Sigmoid colon (tissue), 7 donors: ENCODE measurements at places on chromosomes 7 and 10. TPM values are rescaled to one million over a fixed set of nuclear protein-coding genes. Genes with fewer than 3 reads are reported as not detected.

Gene IFIT2
- total RNA-seq: 2.8 TPM

Gene PDE6C
- not detected for total RNA-seq

Gene OGDH
- 65.5 TPM for total RNA-seq

Gene LRRTM3
- total RNA-seq: not detected

Gene TEX36
- not detected for total RNA-seq

Gene ACBD5
- 21.9 TPM for total RNA-seq

Gene CD36
- 35.6 TPM for total RNA-seq

Gene CUTC
- 29.4 TPM for total RNA-seq

Gene CALN1
- total RNA-seq: not detected

Gene GRID1
- 4.7 TPM for total RNA-seq

Gene AKR1C2
- 3.5 TPM for total RNA-seq

Gene H2BK1
- total RNA-seq: not detected

Gene OR13A1
- 0.16 TPM for total RNA-seq

Gene ACTR3C
- total RNA-seq: 2.9 TPM

Gene ADIRF
- 81.8 TPM for total RNA-seq

Gene GPNMB
- total RNA-seq: 68.8 TPM

Gene IRF5
- 9.7 TPM for total RNA-seq

Gene GPR26
- not detected for total RNA-seq

Gene BAIAP2L1
- 0.66 TPM for total RNA-seq

Gene UNC5B
- total RNA-seq: 1.8 TPM

Gene TMEM196
- 1.4 TPM for total RNA-seq

Gene RASA4B
- 8.6 TPM for total RNA-seq

Gene IGF2BP3
- total RNA-seq: under 0.01 TPM

Gene GIMAP7
- 15.1 TPM for total RNA-seq

Gene NUTM2E
- not detected for total RNA-seq

Gene MSS51
- total RNA-seq: 2.5 TPM

Gene PPP3CB
- 91.0 TPM for total RNA-seq

Gene PITX3
- total RNA-seq: not detected

Gene DKK1
- 2.8 TPM for total RNA-seq

Gene HABP2
- not detected for total RNA-seq

Gene DNTT
- not detected for total RNA-seq

Gene LRRC4
- 1.4 TPM for total RNA-seq

Gene PAX4
- not detected for total RNA-seq

Gene EPDR1
- 20.9 TPM for total RNA-seq

Gene LRRC17
- total RNA-seq: 5.5 TPM

Gene ITPRID1
- total RNA-seq: not detected

Gene ASZ1
- total RNA-seq: not detected

Gene DDC
- total RNA-seq: not detected

Gene SAMD9L
- 6.9 TPM for total RNA-seq

Gene LIPJ
- not detected for total RNA-seq

Gene TFEC
- total RNA-seq: 4.3 TPM

Gene IMPDH1
- 31.5 TPM for total RNA-seq

Gene NKX2-3
- 49.9 TPM for total RNA-seq

Gene ANXA8L1
- not detected for total RNA-seq

Gene CDK5
- total RNA-seq: 8.3 TPM

Gene MCM10
- total RNA-seq: not detected

Gene ARID5B
- 57.3 TPM for total RNA-seq

Gene WNT2
- not detected for total RNA-seq

Gene CHST3
- total RNA-seq: 18.0 TPM

Gene CALY
- total RNA-seq: 1.3 TPM

Gene STEAP4
- 13.2 TPM for total RNA-seq

Gene BCL7B
- 113 TPM for total RNA-seq

Gene HOXA6
- total RNA-seq: 4.6 TPM
